Stimulated activated CD8-positive, alpha-beta memory T cell treated with anti-CD3 and anti-CD28 coated beads, Interleukin-12 subunit alpha, Interleukin-12 subunit beta, amount 100 ng/mL, for 1 hour (primary cell): ENCODE measurements at places on chromosomes 5 and 9.

DNA sequence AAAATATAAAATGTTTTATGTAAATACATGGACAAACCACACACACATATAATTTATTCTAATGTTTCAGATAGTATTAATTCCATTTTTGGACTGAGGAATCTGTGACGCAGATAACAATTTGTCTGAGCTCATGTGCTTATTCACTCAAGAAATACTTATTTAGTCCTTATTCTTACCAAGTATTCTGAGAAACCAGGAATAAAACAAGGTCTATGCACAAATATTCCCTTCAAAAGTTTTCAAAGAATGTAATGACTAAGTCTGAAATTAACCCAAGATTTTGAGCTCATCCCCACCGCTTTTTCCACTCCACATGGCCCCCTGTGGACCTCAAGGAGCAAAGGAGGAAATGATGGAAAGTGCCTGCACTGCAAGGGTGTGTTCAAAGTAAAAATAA is 1022.3 kb downstream of the EFNA5 start:
- no peak for DNase-seq

GRCh38 chr5:132420706-132421272 is 51.3 kb downstream of the SLC22A5 start:
- DNase-seq: no peak

DNA sequence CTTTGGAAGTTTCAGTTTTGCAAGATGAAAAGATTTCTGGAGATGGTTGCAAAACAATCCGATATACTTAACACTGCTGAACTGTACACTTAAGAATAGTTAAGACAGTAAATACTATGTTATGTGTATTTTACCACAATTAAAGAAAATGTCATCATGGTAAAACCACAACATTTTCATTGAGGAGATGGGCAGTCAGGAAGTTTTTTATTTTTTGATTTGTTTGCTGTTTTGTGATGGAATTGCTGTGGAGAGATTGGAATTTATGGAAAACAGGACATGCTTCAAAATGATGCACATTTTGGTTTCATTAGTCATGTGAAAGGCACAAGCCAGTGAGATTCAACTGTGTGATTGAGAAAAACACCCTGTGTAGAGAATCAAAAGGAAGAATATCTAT is 90.5 kb upstream of the AGXT2 start:
- no peak for DNase-seq

- no peak for DNase-seq
Measured at GRCh38 chr5:35274839-35275509, 44.7 kb upstream of the PRLR start.

GRCh38 chr9:95857124-95857523 is 18.4 kb upstream of the ERCC6L2 start:
- DNase-seq: no peak

DNA sequence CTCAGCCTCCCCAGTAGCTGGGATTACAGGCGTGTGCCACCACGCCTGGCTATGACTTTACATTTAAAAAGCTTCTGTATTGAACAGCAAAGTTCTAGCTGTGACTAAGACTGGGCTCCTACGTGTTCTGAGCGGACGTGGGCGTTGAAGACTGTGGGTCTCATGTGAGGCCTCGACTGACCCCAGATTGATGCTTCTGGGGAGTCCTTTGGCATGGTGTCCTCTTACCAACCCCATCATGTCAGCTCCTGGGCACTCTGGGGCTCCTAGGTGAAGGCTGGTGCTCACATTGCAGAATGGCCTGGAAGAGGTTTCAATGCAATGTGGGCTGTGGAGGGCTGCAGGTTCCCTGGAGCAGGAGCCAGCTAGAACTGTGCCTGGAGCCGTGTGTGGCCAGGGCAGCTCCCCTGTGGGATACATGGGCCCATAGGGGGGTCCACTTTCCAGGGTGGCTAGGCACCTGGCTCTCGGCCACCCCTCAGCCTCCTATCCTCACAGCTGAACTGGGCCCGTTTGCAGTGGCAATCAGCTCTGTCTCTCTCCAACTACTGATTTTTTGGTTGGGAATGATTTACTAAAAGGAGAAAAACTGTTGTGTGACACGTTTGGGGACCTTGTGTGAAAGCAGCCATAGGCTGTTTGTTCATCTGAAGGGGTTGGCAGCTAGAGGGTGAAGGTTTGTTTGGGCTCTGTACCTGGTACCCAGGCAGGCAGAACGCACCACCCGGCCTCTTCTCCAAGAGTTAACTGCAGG is 29.7 kb downstream of the SLC25A25 start:
- no peak for DNase-seq

DNA sequence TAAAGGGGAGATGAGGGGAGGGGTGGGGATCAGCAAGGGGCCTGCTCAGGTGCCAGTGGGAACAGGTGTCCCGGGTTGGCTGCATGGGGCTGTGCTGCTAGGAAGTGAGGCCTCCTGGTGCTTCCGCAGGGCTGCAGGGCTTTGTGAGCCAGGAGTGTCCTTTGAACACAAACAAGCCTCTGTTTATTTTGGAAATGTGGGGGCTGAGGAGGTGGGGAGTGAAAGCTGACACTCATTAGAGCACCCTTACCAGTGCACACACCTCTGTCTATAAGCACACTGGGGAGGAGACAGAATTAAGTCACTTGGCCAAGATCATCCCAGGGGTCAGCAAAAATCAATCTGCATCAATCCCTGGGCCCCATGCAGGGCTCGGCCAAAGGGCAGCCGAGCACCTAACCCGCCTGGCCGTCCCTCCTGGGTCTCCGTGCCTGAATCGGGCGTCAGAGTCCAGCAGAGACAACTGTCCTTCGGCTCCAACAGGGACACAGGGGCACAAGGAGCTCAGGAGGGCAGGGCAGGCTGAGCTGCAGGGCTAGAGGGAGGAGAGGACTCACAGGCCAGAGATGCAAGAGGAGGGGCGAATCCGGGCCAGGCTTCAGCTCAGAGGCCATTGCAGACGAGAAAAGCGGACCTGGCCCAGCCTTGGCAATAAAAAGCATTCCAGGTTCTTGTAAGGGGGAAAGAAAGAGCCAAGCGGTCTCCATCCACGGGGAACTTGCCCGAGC is 99.8 kb downstream of the VAV2 start:
- no peak for DNase-seq

GRCh38 chr5:136014049-136015002 is 14.5 kb upstream of the TGFBI start:
- DNase-seq: no peak

- no peak for DNase-seq
Measured at GRCh38 chr9:4510546-4511322, 20.5 kb downstream of the SLC1A1 start.

GRCh38 chr5:140196115-140196814 is 21.3 kb downstream of the CYSTM1 start:
- no peak for DNase-seq
